ENCODE measurements at places on chromosomes 6 and 20. TPM values are rescaled to one million over a fixed set of nuclear protein-coding genes. Genes with fewer than 3 reads are reported as not detected.

DSP gene
- total RNA-seq = 27.3 TPM

PRDM1 gene
- 0.58 TPM for total RNA-seq

DDX43 gene
- 1.2 TPM for total RNA-seq

CRIP3 gene
- not detected for total RNA-seq

GSTA3 gene
- total RNA-seq = not detected

TSHZ2 gene
- 1.4 TPM for total RNA-seq

WFDC8 gene
- total RNA-seq = not detected

MYB gene
- 0.28 TPM for total RNA-seq

Measured in regular cardiac myocyte (primary cell).